ENCODE measurements at places on chromosomes 1 and 21.

DNA sequence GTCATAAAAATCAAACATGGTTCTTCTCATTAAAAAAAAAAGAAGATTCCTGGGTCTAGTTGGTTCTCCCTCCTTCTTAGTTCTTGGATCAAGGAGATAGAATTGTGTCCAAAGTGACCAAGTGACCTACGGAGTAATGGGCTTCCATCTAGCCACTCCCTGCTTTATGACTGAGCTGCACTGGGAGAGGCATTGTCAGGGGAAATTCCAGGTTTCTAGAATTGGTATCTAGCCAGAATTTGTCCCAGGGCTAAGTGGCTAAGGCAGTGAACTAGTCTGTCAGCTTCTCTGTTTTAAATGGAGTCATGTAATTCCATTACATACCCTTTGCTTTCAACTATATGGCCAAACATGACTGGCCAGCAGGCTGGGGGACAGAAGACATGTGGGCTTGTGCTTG is 40.1 kb upstream of the ERG start:
- no peak for DNase-seq

DNA sequence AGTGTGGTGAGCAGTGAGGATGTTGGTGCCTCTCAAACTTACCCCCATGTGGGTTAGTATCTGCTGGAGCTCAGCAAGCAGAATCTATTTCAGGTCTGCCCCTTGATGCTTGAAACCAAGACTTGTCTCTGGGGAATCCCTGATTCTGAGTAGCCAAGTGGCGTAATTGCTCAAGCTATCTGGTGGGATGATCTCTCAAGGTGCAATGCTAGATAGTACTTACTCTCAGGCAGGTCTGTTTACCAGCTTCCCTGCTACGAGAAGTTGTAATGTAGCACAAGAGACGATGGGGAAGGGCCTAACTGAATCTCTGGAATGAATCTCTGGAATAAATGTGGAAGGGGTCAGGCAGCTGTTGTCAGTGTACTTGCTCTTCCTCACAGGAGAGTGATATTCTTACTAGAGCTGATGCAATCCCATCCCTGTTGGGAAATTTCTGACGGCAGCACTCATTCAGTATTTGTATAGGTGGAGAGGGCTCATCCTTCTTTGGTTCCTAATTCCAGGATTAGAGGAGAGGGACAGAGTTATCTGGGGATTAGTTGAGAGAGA is 65.4 kb downstream of the MACF1 start:
- no peak for DNase-seq

GRCh38 chr21:21666689-21667088 is 668.5 kb downstream of the NCAM2 start:
- no peak for DNase-seq

DNA sequence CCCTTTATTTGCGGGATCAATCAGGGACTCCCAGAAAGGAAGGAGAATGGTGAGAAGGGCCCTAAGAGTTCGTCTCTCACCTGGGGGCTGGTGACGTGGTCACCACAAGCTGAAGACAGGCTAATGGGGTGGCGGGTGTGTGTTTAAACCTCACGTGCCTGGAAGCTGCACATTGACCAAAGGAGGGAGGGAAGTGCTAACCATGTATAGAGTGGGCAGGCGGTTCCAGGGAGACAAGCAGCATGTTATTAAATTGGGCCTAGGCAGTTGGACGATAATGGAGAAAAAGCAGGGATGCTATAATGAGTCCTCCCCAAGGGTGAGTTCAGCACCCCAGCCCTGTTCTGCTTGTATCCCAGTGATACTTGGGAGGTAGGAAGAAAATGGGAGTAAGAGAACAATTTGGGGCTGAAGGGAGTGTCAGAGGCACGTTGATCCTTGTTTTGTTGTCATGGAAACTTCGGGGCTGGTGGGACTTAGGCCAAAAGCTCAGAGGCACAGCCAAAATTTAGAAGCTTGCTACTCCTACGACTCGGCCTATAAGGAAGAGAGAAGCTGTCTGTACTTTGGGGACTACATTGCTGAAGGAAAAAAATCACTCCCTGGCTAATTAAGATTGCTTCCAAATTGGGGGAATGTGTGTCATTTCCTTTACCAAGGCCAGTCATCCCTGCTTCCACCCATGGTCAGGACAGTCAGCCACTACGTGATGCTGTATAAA is 33.2 kb upstream of the EPHA8 start:
- no peak for DNase-seq

GRCh38 chr1:76494807-76495206 is 372.5 kb upstream of the ST6GALNAC5 start:
- no peak for DNase-seq

DNA sequence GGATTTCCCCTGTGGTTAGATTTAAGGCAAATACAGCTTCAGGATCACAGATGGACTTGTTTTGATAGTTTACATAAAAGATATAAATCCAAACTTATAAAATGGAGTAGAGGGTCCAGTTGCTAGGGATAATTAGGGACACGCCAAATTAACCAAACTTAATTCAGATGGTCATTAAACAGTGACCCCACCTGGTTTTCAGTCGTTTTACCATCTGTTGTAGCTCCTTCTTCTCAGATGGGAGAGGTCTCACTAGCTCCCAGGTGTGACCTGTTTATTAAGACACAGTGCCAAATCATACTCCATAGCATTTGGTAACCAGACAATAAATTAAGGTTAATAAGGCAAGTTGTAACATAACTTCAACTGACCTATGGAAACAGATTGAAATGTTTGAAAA is 8.1 kb upstream of the GADD45A start:
- DNase-seq = no peak

- DNase-seq = no peak
Observed at GRCh38 chr1:9503001-9503675, 36.1 kb upstream of the SLC25A33 start.

GRCh38 chr1:159092036-159092760 is 15.6 kb upstream of the AIM2 start:
- DNase-seq = no peak

- DNase-seq = no peak
Observed at GRCh38 chr1:175884369-175884768, 141.0 kb upstream of the TNR start.

GRCh38 chr1:22861764-22862440 is 110.8 kb downstream of the LACTBL1 start:
- DNase-seq = peak; percentile 40

GRCh38 chr1:36051821-36052220 is 32.1 kb upstream of the TEKT2 start:
- DNase-seq = no peak

DNA sequence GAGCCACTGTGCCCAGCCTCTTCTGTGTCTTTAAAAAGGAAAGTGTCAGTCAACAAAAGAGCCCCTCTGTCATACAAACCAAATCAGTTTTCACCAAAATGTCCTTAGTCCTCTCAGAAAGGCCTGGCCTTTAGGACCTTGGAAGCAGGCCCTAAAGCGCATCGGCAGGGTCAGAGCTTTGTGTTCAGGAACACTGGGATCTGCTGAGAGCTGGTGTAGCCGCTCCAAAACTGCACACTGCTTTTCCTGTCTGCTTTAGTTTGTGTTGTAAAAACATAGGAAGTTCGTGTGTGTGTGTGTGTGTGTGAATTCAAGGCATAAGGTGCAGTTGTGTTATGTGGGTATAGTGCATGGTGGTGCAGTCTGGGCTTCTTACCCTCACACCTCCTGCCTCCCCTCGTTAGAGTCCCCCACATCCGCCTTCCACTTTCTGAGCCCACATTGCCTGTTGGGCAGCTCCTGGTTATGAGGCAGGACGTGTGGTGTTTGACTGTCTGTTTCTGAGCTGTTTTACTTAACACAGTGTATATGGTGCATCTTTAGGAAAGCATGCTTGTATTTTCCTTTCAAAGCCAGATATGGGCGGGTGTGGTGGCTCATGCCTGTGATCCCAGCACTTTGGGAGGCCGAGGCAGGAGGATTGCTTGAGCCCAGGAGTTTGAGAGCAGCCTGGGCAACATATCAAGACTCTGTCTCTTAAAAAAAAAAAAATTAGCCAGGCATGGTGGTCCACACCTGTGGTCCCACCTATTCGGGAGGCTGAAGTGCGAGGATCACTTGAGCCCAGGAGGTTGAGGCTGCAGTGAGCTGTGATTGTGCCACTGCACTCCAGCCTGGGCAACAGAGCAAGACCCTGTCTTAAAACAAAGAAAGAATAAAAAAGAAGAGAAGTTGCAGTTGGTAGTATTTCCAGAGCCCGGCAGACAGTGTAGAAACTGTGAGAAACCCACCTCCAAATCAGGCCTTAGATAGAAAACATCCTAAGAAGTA is 12.4 kb downstream of the IBA57 start:
- DNase-seq = no peak

DNA sequence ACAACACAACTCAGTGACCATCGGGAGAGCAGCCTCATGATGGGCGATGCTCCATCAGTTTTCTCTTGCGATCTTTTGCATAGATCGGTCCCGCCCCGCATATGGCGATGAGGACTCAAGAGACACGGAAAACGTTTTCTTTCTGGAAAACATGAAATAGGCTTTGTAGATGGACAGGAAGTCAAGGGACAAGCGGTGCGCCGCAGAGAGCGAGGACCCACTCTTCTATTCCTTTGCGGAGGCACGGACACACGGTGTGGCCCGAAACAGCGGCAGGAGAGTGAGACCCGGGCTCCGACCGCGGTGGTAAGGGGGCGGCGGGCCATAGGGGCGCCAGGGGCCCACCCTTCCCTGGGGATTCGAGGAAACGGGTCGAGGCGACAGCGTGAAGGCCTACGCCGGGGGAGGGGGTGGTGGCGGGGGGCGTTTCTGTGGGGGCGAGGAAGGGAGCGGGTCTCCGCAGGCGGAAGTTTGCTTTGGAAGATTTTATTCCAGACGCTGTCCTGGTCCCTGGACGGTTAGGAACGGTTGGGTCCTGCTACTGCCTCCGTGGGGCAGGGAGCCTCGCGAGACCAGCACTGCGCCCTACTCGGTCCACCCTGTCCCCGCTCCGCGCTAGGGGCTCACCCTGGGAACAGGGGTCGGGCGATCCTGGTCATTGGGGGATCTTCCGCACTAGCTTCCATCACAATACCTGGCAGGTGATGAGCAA is 796 bp upstream of the TDRKH start:
- DNase-seq = peak; percentile 61

- DNase-seq = no peak
Observed at GRCh38 chr1:153262070-153262366, 2.5 kb downstream of the LORICRIN start.

- peak; percentile 74 for DNase-seq
Observed at GRCh38 chr1:153533689-153534201, 2.0 kb downstream of the S100A6 start.

DNA sequence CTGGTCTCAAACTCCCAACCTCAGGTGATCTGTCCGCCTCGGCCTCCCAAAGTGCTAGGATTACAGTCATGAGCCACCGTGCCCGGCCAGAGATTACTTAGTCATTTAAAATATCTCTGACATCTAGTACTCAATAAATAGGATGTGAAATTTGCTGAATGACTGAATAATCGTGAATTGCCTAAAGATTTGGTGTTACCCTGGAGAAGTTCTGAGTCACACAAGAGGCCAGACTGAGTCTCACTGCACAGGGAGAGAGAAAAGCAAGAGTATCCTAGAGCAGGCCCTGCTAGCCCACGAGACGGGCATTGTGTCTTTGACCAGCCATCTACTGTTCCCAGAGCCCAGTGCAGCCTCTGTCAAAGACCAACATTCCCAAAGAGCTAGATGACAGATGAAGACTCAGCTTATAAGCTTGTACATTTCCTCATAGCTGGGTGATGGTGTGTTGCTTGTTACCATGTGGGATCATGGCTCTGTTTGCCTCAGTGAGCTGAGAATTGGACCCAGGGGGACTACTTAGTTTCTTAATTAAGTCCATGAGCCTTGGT is 5.6 kb upstream of the EIF4G3 start:
- DNase-seq = no peak

DNA sequence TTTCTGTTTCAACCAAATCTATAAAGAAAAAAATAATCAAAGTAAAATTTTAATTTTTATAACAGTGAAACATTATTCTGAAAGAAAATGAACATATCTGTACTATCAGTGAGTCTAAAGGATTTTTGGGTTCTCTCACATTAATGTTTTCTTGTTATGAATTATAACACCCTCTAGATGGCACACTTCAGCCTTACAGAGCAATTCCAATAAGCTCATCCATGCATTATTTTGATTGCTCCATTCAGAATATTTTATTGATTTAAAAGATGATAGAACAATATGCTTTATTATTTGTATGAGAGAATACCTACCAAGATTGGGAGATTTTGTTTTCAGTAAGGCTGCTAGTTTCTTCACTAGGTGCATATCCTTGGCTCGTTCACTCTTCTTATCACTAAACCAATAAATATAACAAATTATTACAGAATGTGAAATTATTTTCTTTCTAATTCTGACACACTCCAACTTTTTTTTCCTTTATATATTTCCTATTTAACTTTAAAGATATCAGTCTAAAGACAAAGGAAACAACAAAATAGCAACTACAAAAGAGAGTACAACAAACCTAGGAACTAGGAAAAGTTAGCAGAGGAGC is 82.4 kb downstream of the RAB3GAP2 start:
- no peak for DNase-seq

- no peak for DNase-seq
Observed at GRCh38 chr1:25538191-25538767, 5.1 kb upstream of the LDLRAP1 start.

DNA sequence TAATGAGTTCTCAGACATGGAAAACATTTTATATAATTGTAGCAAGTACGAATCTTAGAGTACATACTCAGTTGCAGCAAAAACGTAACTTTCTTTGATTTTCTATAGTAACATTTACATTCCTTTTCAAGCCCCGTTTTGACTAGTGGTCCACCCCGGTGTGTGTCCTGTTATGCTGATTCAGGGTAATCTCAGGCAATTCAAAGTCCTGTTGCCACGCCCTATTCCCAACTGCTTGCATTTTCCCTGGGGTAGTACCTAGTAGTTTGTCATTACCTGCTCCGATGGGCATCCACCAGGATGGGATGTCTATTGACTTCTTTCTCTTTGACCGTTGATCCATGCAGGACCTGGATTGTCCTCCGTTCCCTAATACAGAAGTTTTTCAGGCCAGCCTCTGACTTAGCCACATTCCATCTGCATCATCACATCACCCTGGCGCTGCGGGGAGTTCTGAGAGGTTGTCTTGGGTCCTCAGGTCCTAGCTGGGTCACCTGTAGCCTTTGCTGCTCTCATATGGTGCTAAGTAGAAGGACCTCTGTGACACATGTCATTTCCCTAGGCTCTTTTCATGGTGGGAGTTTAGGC is 15.0 kb upstream of the FCAMR start:
- no peak for DNase-seq

DNA sequence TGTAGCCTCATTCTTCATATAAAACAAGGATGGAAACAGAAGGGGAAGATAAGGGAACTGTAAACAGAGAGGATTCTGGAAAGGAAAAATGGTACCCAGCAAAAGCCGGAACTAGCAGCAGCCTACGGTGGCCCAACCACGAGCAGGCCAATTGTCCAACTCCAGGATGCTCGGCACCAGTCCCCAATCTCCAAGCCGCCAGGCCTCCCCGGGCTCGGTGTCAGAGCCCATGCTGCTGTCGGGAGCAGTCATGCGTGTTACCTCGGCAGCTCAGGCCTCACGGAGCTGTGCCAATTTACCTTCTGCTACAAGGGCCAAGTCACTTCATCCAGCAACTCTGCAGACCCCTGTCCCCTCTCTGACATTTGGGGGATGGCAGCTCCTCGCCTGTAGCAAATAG is 130.8 kb downstream of the ZBTB18 start:
- peak; percentile 55 for DNase-seq

All from BE2C (cell line).